ENCODE measurements at places on chromosomes 13 and 19.

DNA sequence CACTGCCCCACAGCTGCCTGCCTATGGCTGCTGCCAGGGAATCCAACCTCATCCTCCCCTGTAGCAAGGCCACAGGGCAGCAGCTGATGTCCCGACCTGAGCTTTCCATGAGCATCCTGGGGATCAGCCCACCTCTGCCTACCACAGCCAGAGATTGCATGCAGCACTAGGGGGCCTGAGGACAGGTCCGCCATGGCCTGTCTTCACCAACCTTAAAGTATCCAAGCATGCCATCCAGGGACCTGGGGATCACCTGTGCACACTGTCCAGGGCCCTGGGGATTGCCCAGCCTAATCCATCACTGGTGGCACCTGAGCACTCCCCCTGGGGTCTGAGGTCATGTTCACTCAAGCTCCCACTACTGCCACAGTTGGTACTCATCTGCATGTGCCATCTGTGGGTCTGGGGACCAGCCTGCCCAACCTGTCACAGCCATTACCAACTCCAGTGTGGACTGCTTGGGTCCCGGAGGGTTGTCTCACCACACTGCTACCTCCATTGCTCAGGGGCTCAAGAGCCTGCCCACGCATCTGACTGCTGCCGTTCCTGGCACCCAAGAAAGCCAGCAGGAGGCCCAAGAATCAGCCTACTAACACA is 53.0 kb downstream of the KCTD15 start:
- no peaks in the 10 kb centered on the region for H3K36me3 ChIP-seq
- no peaks in the 10 kb centered on the region for H3K27me3 ChIP-seq
- H3K4me3 ChIP-seq = no peak overlapping the region
- H3K27ac ChIP-seq = no peak overlapping the region

DNA sequence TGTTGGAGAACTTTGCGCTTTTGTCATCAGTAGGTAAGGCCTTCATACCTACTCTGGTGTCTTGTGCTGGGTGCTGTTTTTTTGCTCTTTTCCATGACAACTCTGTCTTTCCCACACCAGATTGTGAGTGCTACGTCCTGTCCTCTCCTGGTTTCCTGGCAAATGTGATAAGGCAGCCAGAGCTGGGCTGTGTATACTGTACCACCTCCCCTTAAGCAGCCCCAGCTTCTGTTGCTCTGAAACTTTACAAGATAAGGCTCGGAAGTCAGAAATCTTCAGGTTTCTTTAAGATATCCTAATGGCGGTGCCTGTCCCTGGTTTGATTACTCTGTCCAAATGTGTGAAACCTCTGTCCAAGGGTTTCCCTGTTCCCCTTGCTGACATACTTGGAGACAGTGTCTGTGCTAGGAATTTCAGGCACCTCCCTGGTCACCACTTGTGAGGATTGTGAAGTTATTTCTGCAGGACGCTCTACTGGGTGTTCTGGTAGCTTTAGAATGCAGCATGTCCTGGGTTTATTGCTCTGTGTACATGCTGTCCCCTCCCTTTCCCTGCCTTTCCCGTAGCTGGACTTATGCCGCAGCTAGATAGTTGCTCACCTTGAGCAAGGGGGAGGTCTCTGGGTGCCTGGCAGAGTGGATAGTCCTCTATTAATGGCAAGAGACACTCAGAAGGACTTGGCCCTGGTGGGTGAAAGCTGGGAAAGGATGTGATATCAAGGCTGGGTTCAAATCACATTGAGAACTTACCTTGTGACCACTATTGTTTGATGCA is 7.0 kb downstream of the ZNF749 start:
- no peak overlapping the region for H3K27ac ChIP-seq
- peaks cover 15% of the 10 kb centered on the region for H3K36me3 ChIP-seq
- no peaks in the 10 kb centered on the region for H3K27me3 ChIP-seq

DNA sequence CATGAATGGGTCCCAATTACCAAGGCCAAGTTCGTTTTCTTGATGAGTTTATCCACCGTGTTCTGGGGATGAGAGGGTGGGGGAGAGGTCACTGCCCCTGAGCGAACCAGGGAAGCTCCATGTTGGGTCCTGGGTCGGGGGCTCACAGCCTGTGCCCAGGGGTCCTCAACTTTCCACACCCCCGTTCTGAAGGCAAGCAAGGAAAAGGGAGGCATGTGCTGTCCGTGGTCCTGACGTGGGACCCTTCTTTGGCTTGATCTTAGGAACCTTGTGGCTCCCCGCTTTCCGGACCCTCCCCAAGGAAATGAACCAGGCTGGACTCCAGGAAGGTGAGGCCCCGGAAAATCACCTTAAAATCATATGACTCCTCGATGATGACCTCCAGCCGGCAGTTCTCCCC is 18.2 kb upstream of the MEIS3 start:
- no peak for DNase-seq
- no peak overlapping the region for H3K4me3 ChIP-seq
- H3K36me3 ChIP-seq = no peaks in the 10 kb centered on the region
- H3K4me1 ChIP-seq = no peaks in the 10 kb centered on the region

DNA sequence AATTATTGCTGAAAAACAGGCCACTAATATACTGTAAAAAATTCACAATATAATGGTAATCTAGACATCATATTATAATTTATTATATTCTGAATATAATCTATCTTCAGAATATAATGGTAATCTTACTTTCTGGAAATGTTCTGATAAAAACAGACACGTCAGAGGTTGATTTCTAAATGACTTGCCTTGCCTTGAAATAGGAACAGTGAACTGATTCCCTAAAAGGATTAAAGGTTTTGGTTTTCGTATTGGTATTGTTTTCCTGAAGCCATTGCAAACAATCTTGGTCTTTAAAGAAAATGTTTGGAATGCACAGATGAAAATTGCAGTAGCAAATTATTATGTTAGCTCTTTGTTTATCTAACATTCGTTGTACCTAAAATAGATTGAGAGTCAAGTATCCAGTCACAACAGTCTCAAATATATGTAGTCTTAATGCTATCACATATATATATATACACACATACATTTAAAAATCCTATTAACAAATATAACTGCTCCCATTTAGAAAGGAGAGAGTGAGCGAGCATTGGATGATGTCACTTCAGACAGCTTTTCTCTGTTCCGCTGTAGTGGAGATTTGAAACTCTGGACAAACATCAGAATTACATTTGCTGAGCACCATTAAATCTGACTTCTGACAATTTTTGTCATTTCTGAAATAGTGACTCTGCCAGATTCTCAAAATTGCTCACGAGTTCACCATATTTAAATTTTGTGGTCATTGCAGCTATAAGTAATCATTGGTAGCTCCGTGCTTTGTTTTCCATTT is 1.7 kb downstream of the ITM2B start:
- no peaks in the 10 kb centered on the region for H3K36me3 ChIP-seq
- peaks cover 2% of the 10 kb centered on the region for H3K27me3 ChIP-seq
- peak overlapping the region; percentile 99 for H3K4me3 ChIP-seq
- DNase-seq = no peak

GRCh38 chr13:104416973-104417372 is 1350.8 kb upstream of the SLC10A2 start:
- no peaks in the 10 kb centered on the region for H3K36me3 ChIP-seq
- H3K27me3 ChIP-seq = no peaks in the 10 kb centered on the region
- H3K4me1 ChIP-seq = no peaks in the 10 kb centered on the region
- H3K4me3 ChIP-seq = no peak overlapping the region
- DNase-seq = no peak

DNA sequence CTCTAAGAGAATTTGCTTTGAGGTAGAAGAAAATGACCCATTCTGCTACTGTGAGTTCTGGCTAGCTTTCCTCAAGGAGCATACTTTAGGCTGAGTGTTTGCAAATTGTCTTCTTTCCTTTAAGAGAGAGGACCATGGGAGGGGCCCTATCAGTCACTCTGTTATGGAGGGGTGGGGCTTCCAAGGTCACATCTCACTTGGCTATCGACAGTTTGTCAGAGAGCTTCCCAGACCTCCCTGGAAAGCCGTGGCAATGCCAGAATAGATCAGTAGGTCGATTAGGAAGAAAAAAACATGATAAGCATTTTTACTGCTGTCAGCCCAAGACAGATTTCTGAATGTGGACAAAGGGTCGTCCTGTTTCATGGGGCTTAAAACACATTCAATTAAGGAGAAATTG is 93.3 kb downstream of the OXGR1 start:
- H3K27me3 ChIP-seq = no peaks in the 10 kb centered on the region
- no peaks in the 10 kb centered on the region for H3K36me3 ChIP-seq
- no peaks in the 10 kb centered on the region for H3K4me1 ChIP-seq

DNA sequence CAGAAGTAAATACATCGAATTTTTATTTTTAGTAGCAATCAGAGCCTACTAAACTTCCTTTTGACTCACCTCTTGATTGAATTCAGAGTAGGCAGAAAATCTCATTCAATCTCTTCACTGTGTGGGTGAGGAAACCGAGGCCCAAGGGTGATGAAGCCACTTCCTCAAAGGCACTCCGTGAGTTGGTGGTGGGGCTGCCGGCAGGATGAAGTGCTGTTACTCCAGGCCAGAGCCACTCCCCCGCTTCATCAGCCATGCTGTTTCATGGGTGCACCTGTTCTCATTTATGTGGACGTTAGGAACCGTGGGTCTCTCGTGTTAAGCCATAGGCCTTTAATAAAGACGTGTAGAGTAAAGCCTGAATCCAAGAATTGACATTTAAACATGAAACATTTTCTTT is 13.2 kb downstream of the ING1 start:
- H3K4me1 ChIP-seq = no peaks in the 10 kb centered on the region
- H3K4me3 ChIP-seq = no peak overlapping the region
- no peak for DNase-seq
- no peaks in the 10 kb centered on the region for H3K27me3 ChIP-seq
- H3K36me3 ChIP-seq = no peaks in the 10 kb centered on the region

- DNase-seq = peak; percentile 93
- no peaks in the 10 kb centered on the region for H3K27me3 ChIP-seq
- H3K27ac ChIP-seq = no peak overlapping the region
- H3K36me3 ChIP-seq = no peaks in the 10 kb centered on the region
- no peak overlapping the region for H3K4me3 ChIP-seq
These were observed 5.0 kb downstream of the MVB12A start for GRCh38 chr19:17424743-17425365.

GRCh38 chr13:21053231-21053630 is 8.2 kb downstream of the LATS2 start:
- peak overlapping the region; percentile 18 for H3K27ac ChIP-seq
- no peak overlapping the region for H3K4me3 ChIP-seq
- H3K4me1 ChIP-seq = peaks cover 55% of the 10 kb centered on the region
- DNase-seq = no peak
- no peaks in the 10 kb centered on the region for H3K27me3 ChIP-seq

All from osteoblast (primary cell).